ENCODE measurements at places on chromosomes 13 and 19. TPM values are rescaled to one million over a fixed set of nuclear protein-coding genes. Genes with fewer than 3 reads are reported as not detected.

Gene PCSK4
- 1.4 TPM for polyA plus RNA-seq

Gene MRPL4
- 32.0 TPM for polyA plus RNA-seq

GRCh38 chr19:29624489-29625185 is 18.6 kb downstream of the POP4 start:
- DNase-seq = no peak

- no peak for DNase-seq
These were observed 991 bp downstream of the ABHD17A start for GRCh38 chr19:1884291-1884718.

DNA sequence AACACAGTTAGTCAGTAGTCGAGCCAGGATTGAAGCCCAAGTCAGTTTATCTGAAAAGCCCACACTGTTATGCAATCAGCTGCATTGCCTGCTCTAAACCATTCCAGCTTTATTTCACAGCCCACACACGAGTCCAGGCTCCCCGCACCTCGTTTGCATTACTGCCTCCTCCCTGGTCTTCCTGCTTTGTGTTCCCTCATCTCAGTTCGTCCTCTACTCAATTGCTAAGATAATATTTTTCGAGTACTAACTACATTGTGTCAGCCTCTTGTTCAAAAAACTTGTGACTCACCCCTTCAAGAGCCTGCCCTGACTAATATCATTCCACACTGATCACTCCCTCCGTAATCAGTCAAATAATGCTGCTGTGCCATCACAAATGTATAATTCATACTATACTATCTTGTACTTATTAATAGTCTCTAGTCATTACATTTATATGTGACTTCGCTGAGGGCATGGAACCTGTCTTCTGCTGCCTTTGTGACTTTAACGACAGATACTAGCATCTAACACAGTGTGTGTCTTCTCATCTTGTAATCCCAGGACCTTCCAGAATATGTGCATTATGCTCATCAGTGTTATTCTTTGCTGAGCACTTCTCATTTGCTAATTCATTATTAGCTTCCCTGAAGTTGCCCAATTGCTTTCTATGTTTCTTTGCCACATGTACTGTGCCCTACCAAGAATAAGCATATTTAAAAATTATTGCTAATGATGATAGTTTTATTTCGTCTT is 26.2 kb upstream of the WDFY2 start:
- no peak for DNase-seq

GRCh38 chr13:107271227-107271626 is 703.3 kb upstream of the ARGLU1 start:
- DNase-seq = no peak

Gene KCNC3
- polyA plus RNA-seq = 1.3 TPM

- no peak for DNase-seq
These were observed 80.4 kb upstream of the TEX29 start for GRCh38 chr13:111239764-111240670.

Gene PRKACA
- polyA plus RNA-seq = 501 TPM

DNA sequence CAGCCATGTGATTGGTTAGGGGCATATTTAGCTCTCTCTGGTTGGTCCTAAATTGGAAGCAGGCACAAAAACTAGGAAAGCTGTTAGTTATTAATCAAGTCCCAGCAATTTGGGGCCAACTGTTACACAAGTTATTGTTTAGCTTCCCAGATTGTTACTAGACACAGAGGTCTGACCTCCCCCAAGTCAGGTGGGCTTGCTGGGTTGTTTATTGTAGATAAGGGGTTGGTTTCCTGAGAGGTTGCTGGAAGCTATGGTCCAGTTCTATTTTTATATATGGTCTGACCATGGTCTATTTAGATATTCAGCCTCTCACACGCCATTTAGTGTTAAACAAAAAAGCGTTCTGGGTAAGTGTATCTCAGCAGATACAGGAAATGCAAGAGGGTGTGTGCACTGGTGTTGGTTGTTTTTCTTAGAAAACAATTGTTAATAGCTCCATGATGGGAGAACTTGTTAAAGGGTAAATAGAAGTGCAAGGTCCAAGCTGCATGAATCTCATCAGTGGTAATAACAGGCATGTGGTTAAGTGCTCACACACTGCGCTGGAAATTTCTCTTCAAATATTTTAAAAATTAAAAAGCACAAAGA is 150.0 kb downstream of the RAP2A start:
- DNase-seq = no peak

- no peak for DNase-seq
These were observed 4.9 kb downstream of the LIPE start for GRCh38 chr19:42422092-42422900.

Gene IGSF23
- not detected for polyA plus RNA-seq

DNA sequence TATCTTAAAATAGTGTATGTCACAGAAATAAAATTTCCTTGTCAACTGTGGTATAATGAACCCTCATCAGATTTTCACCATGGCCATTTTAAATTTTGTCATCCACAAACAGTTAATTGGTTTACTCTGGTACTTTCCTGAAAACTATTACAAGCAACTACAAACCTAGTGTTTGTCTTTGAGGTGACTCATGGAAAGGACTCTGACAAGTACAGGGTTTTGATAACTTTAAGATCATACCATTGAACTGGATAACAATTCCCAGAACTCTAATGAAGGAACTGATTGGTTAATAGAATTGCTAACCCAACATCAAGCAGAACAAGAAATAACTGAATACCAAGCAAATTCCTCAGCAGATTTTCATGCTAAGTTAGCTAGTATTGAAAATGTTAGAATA is 237.7 kb upstream of the IPO5 start:
- DNase-seq = no peak

DNA sequence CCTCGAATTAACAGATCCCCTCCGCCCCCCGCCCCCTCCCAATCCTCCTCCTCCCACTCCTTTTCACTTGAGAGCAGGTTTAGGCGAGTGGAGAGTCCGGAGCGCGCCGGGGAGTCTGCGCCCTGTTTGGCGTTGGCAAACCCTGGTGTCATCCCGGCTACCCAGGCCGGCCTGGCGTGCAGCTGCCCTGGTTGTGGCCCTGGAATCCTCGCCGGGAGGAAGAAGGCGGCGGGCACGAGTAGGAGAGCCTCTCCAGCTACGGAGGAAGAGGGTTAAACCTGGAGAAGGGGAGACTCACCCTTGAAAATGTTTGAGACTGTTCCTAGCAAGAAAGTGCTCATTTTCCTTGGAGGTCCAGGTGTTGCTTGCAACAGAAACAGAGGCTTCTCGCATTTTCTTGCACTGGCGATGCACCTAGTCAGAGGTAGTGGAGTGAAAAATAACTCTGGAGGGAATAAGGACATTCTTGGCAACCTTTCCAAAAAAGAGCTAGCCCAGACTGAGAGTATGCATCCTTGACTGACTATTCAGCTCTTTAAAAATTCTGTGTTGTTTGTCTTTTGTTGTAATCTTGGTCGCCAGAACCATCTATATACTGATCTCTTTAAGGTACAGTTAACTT is 1.3 kb upstream of the SOX21 start:
- no peak for DNase-seq

Gene SERTM1
- polyA plus RNA-seq = 0.10 TPM

Gene MAP4K1
- polyA plus RNA-seq = 13.6 TPM

Gene SIAH3
- 0.33 TPM for polyA plus RNA-seq

GRCh38 chr13:106637519-106637918 is 69.6 kb upstream of the ARGLU1 start:
- no peak for DNase-seq

GRCh38 chr19:21264891-21265290 is 64.3 kb downstream of the ZNF708 start:
- no peak for DNase-seq

- peak; percentile 83 for DNase-seq
These were observed 18.5 kb downstream of the TMED1 start for GRCh38 chr19:10817291-10818038.

DNA sequence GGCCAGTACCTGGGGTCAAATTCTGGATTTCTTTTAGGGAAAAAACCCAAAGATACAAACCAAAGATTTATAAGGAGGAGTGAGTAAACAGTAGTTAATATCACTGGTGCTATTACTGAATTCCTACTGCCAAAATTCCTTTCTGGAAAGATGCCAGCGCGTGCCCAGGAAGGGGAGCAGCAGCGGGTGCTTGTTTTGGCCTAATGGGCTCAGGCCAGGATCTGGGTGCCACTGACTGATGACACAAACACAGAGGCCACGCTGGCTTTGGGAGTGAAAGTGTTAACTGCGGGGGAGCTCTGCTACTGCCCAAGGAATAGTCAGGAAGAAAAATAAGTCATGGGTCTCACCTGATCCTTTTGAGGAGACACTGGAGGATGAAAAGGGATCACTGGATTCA is 61.2 kb downstream of the KLF2 start:
- no peak for DNase-seq

Gene ZNF420
- polyA plus RNA-seq = 12.8 TPM
